ENCODE measurements at places on chromosomes 3 and 15.

- no peak for DNase-seq
These were observed 83.6 kb upstream of the TSEN2 start for GRCh38 chr3:12400616-12401194.

- DNase-seq, result no peak
These were observed 3.8 kb upstream of the ABTB1 start for GRCh38 chr3:127668906-127669305.

GRCh38 chr3:67678665-67679064 is 24.3 kb upstream of the SUCLG2 start:
- DNase-seq, result no peak

- DNase-seq, result no peak
These were observed 1.2 kb downstream of the CMSS1 start for GRCh38 chr3:99818818-99819217.

GRCh38 chr15:77032647-77033416 is 37.9 kb downstream of the PSTPIP1 start:
- DNase-seq, result peak; percentile 47

GRCh38 chr3:53083521-53083920 is 37.6 kb upstream of the SFMBT1 start:
- no peak for DNase-seq

DNA sequence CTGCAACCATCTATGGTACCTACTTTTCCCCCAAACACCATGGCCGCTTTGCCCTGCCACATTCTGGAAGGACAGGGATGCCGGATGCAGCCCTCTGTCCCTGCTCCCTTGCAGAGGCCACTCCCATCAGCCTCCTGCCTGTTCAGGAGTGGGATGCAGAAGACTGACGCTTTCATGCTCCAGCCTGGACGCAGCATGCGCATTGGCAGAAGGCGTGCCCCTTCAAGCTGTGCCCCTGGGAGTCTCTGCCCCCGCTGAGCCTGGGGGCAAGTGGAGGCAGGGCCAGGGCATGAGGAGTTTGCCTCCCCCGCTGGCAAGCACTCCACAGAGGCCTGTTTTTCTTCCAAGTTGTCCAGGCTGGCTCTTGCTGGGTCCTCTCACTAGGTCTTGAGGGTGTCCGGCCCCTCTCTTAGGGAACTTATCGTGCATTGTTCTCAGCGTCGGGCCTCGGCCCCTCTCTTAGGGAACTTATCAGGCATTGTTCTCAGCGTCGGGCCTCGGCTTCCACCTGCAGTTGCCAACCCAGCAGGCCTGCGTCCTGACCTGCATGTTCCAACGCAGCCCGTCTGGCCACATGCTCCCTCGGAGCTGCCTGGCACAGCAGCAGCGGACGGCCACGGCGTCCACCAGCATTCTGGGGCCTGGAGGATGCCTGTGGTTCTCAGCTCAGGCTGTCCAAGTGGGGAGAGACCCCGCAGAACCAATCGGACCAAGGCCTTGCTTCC is 14.6 kb upstream of the SNRPA1 start:
- peak; percentile 58 for DNase-seq

DNA sequence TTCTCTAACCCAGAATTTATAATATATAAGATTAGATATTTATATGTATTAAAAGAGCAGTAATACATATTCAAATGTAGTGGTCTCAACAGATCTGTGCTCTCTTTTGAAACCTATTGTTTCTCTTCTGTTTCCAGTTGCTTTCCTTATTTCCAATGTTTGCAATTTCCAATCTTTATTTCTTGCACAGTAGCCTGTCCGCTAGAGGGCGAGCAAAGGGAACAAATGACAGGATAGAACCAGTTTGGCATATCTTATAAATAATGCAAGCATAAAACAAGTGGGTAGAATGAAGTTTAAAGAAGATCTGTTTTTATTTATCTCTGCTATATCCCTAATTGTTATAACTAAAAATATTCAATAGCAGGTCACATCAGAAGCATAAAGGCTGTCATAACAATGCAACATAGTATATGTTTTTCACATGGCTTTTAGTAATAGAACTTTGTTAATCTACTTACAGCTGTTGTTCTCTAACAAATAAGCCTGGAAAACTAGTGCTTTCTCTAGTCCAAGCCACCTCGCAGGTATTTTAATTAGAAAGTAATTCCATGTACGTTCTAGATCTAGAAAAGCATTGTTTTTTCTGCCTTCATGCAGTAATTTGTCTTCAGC is 15.1 kb upstream of the TCAIM start:
- no peak for DNase-seq

DNA sequence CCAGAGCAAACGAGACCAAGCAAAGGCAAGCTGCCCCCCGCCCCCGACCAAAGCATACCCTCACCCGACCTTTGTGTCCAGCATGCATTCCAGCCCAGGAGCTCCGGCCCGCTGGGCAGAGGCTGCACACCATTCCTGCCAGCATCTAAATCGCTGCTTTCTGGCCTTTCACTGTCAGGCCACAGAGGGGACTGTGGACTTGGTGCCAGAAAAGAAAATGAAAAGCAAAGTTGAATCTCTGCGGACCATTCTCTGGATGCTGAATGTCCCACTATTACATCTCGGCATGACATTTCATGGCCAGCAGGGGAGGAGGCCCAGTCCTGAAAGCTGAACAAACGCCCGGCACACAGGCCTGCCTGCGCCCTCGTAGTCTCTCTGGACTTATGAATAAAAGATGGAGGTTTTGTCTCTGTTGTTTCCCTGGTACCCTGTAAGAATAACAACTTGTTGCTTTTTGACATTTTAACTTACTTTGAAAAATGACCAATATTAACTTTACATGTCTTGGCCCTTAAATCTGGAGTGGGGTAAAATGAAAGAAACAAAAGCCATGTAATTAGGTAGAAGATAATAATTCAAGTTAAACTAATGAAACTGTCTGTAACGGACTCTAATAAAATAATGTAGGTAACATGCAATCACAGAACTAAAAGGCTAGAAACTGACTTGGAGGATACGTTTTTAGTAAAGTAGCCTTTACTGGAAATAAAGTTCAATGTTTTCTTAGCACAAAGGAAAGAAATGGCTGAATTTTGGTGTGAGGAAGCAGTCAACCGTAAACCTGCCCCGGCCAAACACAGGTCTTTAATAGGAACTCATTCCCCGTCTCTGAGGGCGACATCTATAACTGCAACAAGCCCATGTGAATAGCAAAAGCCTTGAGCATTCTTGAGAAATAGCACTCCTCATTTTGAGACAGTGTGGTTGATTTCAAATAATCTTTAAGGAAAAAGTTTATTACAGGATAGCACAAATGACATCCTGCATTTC is 12.7 kb downstream of the IL17RD start:
- DNase-seq, result no peak

DNA sequence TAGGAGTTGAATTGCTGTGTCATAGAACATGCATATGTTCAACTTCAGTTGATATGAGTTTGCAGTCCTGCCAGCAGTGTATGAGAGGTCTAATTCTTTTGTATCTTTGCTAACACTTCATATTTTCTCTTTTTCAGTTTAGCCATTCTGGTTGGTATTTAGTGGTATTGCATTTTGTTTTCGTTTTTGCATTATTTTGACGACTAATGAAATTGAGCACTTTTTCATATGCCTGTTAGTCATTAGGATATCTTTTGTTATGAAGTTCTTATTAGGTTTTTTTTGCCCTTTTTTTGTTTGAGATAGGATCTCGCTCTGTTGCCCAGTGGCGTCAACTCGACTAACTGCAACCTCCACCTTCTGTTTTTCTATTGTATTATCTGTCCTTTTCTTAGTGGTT is 9.2 kb downstream of the TRIP4 start:
- DNase-seq, result no peak

DNA sequence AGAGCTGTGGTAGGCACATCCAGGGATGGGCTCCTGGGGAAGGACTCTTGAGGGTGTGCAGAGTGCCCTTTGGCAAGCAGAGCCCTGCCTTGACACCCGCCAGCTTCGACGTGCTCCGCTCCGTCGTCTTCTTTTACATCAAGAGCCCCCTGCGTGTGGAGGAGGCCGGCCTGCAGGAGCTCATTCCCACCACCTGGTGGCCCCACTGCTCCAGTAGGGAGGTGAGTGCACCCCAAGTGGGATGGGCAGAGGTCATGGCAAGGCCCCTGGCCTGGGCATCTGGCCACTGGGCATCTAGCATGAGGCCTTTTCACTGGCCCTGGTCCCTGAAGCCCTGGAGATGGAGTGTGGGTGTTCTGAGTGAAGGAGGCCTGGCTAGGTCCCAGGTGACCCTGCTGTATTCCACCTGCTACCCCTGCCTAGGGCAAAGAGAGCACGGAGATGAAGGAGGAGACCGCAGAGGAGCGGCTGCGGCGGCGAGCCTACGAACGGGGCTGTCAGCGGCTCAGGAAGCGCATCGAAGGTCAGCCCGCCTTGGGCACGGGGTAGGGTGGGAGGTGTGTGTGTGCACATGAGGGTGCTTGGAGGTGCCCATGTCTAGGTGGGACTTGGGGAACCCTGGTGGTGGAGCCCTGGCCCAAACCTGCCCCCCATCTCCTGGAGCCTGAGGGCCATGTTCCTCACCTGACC is 12.2 kb downstream of the RNF123 start:
- no peak for DNase-seq

DNA sequence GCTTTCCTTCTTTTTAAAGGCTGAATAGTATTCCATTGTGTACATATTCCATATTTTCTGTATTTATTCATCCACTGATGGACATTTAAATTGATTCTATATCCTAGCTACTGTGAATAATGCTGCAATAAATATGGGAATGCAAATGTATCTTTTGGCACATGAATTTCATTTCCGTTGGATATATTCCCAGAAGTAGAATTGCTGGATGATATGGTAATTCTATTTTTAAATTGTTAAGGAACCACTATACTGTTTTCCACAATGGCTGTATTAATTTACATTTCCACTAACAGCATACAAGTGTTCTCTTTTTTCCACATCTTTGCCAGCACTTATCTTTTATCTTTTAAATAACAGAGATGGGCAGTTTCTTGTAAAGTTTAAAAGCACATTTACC is 302.7 kb downstream of the CTNNB1 start:
- no peak for DNase-seq

GRCh38 chr3:79200456-79200855 is 567.3 kb downstream of the ROBO1 start:
- no peak for DNase-seq

GRCh38 chr3:132285620-132285945 is 31.6 kb upstream of the ACP3 start:
- no peak for DNase-seq

Measured in natural killer cell treated with Interleukin-12 subunit alpha and Interleukin-12 subunit beta and Interleukin-15 and Interleukin-18, amount 100 ng/mL, for 72 hours (primary cell).